ENCODE measurements at places on chromosomes 12 and 14.

DNA sequence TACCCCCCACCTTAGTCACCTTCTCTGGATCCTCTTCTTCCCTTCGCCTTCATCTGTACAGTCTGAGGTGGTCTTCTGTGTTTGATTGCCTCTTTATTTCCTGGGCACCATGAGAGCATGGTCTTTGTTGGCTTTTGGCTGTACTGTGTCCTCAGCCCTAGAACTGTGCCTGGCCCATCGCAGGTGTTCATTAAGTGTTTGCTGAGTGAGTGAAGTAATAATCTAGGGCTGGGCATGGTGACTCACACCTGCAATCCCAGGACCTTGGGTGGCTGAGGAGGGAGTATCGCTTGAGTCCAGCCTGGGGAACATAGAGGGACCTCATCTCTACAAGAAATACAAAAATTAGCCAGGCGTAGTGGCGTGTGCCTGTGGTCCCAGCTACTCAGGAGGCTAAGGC, 13.9 kb downstream of the ALDH2 start:
- DNase-seq = no peak

- no peak for DNase-seq
Measured at GRCh38 chr14:44625098-44625497, 118.0 kb upstream of the FSCB start.

DNA sequence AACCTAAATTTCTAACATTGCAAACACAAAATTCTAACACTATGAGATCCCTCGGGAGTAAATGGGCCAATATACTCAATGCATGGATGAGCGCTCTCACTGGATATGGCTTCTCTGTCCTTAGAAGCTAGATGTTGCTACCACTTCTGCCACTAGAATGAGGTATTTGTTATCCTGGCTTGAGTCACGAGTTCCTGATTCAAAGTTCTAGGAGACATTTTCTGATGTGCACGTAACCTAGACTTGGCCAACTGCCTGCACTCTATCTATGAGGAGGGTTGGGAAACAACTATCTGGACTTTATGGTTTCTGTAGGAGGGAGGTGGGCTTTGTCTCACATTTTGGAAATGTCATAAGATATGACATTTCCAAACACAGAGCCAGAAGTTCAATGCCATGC, 37.6 kb downstream of the FERMT2 start:
- DNase-seq = no peak

DNA sequence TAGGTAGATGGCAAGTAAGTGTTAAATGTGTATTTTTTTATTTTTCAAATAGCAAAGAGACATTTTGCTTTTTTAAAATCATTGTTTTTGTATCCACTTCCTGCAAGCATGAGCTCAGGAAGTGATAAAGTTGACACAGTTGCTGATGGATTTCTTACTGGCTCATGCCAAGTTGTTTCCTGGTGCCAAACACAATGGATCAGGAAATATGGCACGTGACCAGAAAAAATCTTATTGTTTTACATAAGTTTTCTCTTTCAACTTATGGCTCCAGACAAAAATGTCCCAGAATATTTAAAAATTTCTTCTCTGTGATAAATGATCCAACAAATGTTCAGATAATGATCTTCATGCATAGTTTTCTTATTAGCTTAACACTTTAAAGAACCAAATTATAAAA, 1279.1 kb upstream of the FLRT2 start:
- no peak for DNase-seq

DNA sequence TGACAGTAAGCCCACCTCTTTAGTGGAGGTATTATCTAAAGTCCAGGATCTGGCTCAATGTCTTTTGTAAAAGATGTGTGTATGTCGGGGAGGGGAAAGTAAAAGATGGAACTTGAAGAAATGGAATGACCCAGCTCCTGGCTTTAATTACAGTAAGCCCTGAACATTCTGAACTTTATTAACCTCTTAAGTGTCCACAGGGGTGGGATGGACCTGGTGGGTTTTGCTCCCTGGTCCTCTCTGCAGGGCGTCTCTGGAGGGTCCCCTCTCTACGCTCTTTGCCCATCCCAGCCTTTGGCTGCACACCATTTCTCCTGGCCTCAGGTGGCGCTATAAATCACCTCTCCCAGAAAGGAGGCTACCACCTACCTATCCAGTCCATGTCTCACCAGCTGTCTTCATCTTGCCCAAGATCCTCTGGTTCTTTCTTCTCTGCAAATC, 3.7 kb upstream of the CISTR start:
- no peak for DNase-seq

Measured in effector CD4-positive, alpha-beta T cell (primary cell).